ENCODE measurements at places on chromosomes 12 and 14.

DNA sequence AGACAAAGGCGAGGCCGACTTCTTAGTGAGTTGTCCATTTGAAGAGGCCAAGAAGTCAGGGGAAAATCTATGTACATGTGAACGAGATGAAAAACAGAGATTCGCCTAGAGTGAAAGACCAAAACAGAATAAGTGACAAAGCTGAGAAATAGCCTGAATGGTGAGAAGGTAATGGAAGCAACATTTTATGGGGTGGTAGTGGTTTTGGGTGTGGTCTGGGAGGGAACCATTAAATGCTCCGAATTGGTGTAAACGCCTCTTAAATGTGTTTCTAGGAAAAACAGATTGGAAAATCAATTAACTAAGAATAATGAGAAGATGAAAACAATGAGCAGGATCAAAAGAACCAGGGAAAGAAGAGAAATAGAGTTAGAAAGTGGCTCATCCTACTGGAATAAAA lies 83.8 kb upstream of the MANSC4 start:
- DNase-seq, result no peak

DNA sequence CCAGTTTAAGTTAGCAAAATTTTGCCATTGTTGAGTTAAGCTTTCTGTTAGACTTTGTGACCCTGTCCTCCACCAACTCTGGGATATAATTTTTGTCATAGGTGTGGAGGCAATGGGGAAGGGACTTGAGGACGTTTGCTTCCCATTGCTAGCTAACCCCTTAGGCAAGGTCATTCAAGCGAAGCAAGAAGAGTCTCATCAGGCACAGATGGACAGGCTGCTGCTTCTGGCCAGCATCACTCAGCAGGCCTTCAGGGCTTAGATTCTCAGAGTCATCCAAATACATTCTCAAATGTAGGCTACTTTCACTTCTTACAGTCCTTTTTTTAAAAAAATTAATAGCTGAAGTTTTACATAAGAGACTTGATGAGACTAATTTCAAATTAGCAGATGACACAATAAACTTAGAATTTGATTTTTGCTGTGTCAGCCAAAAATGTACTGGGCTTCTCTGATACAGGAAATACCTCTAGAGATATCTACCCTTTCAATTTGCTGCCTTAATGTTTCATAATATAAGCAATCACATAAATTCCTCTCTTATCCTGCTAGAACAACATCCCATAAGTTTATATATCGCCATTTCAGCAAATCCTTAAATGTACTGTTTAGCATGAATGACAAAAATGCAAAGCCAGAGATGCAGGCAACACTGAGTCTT lies 875.2 kb downstream of the FLRT2 start:
- no peak for DNase-seq

DNA sequence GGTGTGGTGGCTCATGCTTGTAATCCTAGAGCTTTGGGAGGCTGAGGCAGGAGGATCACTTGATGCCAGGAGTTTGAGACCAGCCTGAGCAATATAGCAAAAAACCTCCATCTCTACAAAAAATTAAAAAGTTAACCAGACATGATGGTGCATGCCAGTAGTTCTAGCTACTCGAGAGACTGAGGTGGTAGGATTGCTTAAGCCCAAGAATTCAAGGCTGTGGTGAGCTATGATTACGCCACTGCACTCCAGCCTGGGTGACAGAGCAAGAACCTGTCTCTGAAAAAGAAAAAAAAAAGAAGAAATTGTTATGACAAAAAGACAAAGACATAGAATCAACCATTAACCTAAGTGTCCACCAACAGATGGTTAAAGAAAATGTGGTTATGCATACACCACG lies 2.1 kb upstream of the ATP23 start:
- no peak for DNase-seq

DNA sequence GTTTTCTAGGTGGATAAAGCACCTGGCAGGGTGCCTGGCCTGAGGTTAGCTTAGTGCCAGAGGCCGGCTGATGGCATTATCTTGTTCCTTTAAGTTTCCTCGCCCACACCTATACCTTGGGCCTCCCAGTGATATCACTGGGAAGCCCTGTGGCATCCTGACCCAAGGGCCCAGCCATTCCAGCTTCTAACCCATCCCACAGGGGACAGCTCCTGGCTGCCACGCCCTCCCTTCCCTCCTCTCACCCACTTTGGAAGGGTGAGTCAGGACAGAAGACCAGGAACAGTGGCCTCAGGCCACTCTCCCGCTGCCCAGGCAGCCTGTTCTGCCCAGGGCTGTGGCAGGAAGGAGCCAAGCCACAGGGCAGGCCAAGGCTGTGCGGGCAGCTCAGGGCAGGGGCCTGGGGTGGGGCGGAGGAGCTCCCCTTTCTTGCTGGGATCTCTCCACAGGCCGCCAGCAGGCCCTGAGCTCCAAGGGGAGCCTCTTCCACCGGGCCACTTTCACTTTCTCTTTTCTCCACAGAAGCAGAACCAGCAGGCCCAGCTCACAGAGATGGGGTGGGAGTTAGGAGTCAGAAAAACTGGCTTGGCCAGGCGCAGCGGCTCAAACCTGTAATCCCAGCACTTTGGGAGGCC lies 75.1 kb downstream of the IRF2BPL start:
- peak; percentile 87 for DNase-seq

- DNase-seq, result no peak
Measured at GRCh38 chr12:53184828-53185227, 4.1 kb upstream of the CSAD start.

DNA sequence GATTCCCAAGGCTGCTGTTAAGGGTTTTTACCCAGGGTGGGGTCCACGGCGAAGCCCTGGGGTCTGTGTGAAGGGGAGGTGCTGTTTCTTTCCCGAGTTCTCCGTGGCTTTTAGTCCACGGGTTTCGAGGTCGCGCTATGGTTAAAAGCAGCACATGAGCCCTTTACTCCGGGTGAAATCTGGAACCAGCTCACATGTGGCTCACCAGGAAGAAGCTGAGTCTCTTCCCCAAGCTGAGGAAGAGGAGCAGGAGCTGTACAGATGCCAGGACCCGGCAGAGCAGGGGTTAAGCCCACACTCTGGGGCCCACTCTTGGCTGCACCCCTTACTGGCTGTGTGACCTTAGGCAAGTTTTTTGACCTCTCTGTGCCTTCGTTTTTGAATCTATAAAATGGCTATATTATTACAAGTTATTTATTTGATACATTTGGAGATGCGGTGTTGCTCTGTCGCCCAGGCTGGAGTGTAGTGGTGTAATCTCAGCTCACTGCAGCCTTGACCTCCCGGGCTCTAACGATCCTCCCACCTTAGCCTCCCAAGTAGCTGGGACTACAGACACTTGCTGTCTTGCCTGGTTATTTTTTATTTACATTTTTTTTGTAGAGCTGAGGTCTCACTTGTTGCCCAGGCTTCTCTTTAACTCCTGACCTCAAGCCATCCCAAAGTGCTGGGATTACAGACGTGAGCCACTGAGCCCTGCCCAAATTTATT lies 266.3 kb downstream of the AACS start:
- DNase-seq, result peak; percentile 7

GRCh38 chr14:74960736-74961135 lies 5.3 kb upstream of the PGF start:
- no peak for DNase-seq

- DNase-seq, result no peak
Measured at GRCh38 chr14:70317091-70317968, 42.2 kb downstream of the COX16 start.

DNA sequence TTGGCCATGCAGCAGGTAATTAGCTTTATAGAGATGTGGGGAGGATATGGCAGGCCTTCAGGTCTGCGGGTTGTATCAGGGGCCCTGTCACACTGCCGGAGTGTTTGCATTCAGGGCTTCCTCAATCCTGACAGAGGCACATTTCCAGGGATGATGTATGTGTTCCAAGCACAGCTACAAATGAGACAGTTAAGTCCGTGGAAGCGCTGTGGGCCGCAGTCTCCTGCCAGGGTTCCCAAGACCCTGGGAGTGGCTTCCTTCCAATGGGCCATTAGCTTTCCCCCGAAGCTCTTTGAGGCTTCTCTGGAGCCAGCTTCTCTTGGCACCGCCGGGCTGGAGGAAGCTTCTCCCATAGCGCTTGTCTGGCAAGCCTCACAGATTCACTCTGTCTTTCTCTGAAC lies 1524.7 kb upstream of the TMEM132C start:
- no peak for DNase-seq

GRCh38 chr12:76462668-76463224 lies 96.8 kb downstream of the OSBPL8 start:
- no peak for DNase-seq

GRCh38 chr12:113332688-113333417 lies 2.1 kb downstream of the SLC8B1 start:
- no peak for DNase-seq

DNA sequence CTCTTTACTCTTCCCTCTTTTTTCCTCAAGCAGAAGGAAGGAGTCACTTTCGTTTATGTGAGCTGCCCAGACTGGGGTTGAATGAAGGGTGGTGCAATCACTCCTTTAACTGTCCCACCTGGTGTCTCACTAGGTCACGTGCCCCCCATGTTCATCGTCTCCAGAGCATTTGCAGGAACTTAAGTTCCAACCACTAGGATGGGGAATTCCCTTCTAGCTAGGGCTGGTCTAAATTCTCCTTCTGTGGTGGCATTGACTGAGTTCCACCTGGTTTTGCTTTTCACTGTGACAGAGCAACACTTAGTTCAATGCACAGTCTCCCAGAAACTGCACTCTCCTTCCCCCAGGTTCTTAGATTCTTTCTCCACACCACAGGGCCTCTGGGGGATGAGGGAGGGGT lies 9.5 kb downstream of the FANCM start:
- no peak for DNase-seq

GRCh38 chr14:93727039-93727740 lies 61.1 kb downstream of the PRIMA1 start:
- no peak for DNase-seq

DNA sequence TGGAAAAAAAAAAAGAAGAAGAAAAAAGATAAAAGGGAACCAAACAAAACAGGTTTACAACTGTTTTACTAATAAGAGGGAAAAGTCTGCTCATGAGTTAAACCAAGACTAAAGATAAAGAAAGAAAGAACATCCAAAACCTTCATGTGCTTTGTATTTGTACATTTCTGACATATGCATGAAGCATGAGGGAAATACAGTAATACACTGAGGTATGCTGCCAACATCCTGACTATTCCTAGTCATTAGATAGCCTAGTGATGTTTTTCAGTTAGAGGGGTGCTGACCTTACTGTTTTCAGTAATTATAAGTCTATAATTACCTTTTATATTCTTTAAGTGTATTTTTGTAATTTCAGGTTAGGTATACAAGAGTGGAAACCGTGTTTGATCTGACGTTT lies 793.3 kb downstream of the DIO2 start:
- no peak for DNase-seq

DNA sequence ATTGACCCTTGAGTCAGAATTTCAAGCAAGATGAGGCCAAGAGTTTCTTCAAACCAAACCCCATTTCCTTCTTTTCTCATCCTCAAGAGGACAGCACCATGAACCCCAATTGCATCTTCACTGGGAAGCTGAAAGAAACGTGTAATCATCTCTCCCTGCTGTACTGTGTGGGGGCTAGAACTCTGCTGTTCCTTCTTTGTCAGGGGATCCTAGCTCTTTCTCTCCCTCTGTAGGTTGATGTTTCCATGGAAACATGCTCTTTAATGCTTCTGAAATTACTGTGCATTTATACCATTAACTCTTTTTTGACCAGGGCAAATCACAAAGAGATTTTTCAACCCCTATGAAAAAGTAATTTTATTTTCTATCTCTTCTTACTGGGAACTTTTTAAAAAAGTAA lies 295.1 kb downstream of the GRIN2B start:
- no peak for DNase-seq

DNA sequence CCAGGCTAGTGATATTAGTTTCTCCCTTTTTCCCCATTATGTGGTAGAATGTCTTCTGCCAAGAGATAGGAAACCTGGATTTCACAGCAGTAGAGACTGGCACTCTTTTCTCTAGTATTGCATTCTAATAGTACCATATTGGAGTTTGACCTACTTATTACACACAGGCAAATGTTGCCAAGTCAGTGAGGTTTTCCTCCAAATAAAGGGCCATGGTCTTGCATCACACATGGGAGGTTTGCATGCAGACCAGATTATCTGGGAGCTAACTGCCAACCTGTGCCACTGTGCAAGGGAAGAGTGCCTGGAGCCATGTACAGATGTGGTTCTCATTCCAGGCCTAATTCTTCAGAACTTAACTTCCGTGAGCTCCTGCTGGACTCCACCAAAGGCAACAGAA lies 113.3 kb downstream of the ANO6 start:
- no peak for DNase-seq

GRCh38 chr14:94388384-94389103 lies at the start of gene SERPINA1:
TSS of gene SERPINA1 (minus strand) at chr14:94388602. CDS start at chr14:94383237, 5,365 bp downstream.
- DNase-seq, result no peak

GRCh38 chr12:79326663-79327062 lies 364.1 kb downstream of the PAWR start:
- no peak for DNase-seq

GRCh38 chr14:77474479-77475177 lies 16.7 kb downstream of the AHSA1 start:
- DNase-seq, result no peak

DNA sequence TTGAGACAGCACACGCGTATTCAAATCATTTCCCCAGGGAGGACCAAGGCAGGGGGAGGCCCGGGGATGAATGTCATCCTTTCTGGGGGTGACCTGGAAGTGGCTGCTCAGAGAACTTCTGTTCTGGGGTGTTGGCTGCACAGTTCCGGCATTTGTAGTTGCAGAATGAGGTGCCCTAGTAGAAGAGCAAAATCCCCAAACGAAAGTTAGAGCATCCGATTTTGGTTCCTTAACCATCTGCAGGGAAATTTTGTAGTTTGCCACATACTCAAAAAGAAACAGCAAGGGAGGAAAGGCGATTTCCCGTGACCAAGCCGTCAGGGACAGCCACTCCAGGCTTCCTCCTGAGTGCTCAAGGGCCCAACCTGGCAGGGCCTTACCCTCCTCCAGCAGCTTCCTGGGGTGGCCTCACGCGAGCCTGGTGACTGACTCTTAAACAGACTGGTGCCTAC lies 13.0 kb upstream of the TRAF3 start:
- DNase-seq, result no peak

- no peak for DNase-seq
Measured at GRCh38 chr12:29376118-29376517, 4.9 kb downstream of the ERGIC2 start.

DNA sequence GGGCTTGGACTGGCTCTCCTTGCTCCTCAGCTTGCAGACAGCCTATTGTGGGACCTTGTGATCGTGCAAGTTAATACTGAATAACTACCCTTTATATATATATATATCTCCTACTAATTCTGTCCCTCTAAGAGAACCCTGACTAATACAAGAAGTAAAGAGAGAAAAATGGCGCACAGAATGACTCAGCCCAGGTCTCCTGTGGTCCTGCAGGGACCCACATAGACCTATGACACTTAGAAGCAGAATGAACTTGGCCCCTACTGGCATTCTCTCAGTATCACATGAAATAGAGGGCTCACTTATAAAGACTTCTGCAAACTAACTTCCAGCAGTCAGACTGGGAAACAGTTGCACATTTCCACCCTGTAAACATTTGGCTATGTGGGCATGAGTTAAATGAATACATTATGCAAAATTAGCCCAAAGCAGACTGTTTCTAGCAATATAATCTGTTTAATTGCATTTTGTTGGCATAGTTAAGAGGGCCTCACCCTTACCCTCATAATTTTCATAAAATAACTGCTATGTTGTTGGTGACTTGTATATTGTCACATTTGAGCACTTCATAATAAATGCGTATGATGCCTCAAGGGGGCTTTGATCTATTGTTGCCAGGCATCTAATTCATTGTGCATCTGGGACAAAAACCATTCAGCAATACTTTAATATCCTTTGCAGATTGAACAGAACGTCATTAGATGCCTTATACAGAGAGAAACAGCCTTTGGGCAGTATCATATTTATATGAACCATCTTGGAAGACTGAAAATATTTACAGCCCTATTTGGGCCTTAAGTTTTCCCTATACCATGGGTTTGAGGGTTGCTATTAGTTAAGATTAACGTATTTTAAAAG lies 349.7 kb upstream of the DIO2 start:
- DNase-seq, result no peak

Data from A549 (cell line).